ENCODE measurements at places on chromosomes 4 and X.

DNA sequence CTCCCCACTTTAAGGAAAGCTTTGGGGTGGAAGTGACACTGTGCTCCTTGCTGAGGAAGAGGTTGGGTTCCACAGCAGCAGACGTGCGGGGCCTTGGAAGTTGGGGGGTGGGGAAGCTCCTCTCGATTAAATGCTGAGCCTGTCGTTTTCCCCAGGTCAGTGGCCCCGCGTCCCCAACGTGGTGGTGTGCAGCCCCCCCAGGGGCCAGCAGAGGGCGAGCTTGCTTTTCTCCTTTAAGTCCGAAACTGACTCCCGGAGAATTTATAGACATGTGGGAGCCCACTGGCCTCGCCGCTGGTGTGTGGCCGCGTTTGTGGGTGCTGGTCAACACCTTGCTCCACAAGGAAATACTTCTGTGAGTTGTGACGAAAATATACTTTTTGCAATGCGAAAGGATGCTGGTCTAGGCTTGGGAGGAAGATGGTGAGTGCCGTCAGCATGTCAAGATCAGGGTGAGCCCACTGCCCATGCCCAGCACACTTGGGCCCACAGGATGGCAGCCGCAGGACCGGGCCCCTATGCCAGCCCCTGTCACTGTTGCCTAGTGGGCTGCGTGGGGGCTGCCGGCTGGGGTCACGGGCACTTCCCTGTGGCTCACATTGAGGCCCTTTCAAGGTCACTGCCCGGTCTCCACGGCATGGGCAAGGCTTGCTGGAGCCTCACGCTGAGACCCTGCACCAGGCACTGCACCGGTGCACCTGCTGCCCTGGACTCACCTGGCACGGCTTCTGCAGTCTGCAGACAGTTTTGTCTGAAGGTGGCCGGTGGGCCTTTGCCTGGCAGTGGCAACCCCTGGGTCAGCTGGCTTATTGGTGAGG, 9.4 kb downstream of the UVSSA start:
- peak; percentile 23 for DNase-seq

DNA sequence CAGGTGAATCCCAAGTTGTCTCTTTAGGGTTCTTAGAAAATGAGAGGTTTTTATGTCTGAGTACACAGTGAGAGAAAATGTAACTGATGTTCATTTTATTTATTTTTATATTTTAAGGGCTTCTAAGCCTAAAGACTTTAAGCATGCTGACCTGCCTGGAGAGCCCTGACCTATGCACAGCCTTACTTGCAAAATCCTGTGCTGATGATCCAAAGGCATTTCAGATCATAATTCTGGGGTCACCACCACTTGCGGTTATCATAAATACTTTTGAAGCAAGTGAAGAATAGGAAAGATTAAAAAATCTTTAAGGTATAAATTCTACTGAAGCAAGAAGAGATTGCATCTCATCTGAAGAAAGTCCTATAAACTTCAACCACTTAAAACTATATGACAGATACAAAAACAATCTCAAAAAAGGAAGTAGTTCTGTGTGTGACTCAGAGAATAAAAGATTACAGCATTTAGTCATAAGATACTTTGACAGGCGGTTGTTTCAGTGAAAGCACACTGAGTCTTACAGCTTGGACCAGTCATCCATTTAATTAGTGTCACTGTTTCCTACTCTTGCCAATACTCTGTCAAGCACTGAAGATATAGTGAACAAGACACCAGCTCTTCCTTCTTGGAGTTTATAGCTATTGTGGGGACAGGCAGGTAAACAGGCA, 245.2 kb upstream of the DIPK2B start:
- DNase-seq, result no peak

DNA sequence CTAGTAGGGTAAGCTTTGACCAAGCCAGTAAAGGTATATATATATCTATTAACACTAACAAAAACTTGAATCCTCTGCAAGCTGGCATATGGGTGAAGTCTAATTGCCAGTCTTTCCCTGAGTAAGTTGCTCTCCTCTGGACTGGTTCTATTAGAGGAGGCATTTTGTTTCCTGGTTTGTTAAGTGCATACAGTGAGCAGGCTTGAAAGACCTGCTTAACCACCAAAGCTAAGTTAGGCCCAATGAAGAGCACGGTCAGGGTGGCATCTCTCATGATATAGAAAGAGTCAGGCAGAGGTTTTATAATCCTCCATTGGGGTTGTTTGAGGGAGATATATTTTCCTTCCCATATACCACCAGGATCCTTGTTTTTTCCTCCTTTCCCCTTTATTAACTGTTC, 9.6 kb upstream of the AREG start:
- no peak for DNase-seq

GRCh38 chr4:42311591-42311990, 85.7 kb upstream of the SHISA3 start:
- DNase-seq, result no peak

- DNase-seq, result no peak
Measured at GRCh38 chr4:20764366-20764992, 64.2 kb downstream of the PACRGL start.

All from effector CD8-positive, alpha-beta T cell (primary cell).